ENCODE measurements at places on chromosomes 7 and 10. TPM values are rescaled to one million over a fixed set of nuclear protein-coding genes. Genes with fewer than 3 reads are reported as not detected.

GRCh38 chr7:158237672-158238335, 349.8 kb downstream of the PTPRN2 start:
- DNase-seq, result no peak
- H3K4me1 ChIP-seq, result no peaks in the 10 kb centered on the region
- no peak overlapping the region for H3K4me3 ChIP-seq
- H3K27ac ChIP-seq, result no peak overlapping the region
- H3K27me3 ChIP-seq, result no peaks in the 10 kb centered on the region
- H3K36me3 ChIP-seq, result no peaks in the 10 kb centered on the region

- no peak for DNase-seq
- no peaks in the 10 kb centered on the region for H3K36me3 ChIP-seq
- H3K27ac ChIP-seq, result no peak overlapping the region
- no peaks in the 10 kb centered on the region for H3K4me1 ChIP-seq
These were observed 510.4 kb downstream of the SUGCT start for GRCh38 chr7:40645197-40645596.

- H3K36me3 ChIP-seq, result no peaks in the 10 kb centered on the region
- no peaks in the 10 kb centered on the region for H3K27me3 ChIP-seq
- no peak overlapping the region for H3K4me3 ChIP-seq
- H3K27ac ChIP-seq, result no peak overlapping the region
- H3K4me1 ChIP-seq, result no peaks in the 10 kb centered on the region
- DNase-seq, result no peak
These were observed 11.4 kb downstream of the BLVRA start for GRCh38 chr7:43769791-43770465.

- H3K27ac ChIP-seq, result no peak overlapping the region
- no peak overlapping the region for H3K4me3 ChIP-seq
- no peaks in the 10 kb centered on the region for H3K27me3 ChIP-seq
These were observed 3.1 kb upstream of the GOT1 start for GRCh38 chr10:99433378-99434020.

- H3K27ac ChIP-seq, result no peak overlapping the region
- H3K27me3 ChIP-seq, result no peaks in the 10 kb centered on the region
- no peaks in the 10 kb centered on the region for H3K4me1 ChIP-seq
- H3K36me3 ChIP-seq, result no peaks in the 10 kb centered on the region
These were observed 17.0 kb upstream of the PCBD1 start for GRCh38 chr10:70905071-70906021.

DNA sequence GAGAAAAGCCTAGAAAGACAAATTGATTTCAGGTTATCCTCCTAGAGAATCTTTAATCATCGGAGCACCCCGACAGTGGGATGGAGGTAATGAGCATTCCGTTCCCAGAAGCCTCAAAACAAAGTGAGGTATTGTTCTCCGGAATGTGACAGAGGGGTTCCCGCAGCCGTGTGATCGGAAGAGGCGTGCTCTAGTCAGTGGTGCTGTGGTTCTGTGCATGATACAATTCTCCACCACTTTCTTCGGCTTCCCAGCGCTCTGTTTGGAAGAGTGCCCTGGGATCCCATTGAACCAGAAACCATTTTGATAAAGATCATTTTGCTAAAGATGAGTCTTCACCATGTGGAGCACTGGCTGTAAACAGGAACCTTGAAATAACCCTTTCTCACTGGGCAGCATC, 434.6 kb downstream of the PAXIP1 start:
- no peak overlapping the region for H3K4me3 ChIP-seq
- H3K36me3 ChIP-seq, result no peaks in the 10 kb centered on the region
- no peak overlapping the region for H3K27ac ChIP-seq
- H3K27me3 ChIP-seq, result no peaks in the 10 kb centered on the region
- H3K4me1 ChIP-seq, result no peaks in the 10 kb centered on the region

DNA sequence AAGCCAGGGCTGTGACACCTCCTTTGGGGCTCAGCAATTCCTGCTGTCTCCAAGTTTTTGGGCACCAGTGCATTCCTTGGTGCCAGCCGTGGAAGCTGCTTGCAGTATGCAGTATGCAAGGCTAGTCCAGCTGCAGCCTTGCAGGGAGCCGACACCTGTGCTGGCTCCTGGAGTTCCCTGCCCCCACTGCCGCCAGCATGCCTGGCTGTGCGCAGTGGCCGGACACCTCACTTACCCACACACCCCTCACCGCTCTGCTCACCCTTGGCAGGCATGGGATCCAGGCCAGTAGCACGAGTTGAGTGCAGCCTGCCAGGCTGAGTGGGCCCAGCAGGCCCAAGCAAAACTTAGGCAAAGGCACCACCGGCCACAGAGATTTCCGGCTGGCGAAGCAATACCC, 77.4 kb downstream of the SAMD9 start:
- H3K27me3 ChIP-seq, result peaks cover 5% of the 10 kb centered on the region
- H3K4me3 ChIP-seq, result no peak overlapping the region
- no peak overlapping the region for H3K27ac ChIP-seq

ACTL6B gene
- not detected for total RNA-seq

GRCh38 chr10:58637352-58637751, 124.7 kb downstream of the BICC1 start:
- DNase-seq, result no peak
- H3K4me3 ChIP-seq, result no peak overlapping the region
- no peaks in the 10 kb centered on the region for H3K27me3 ChIP-seq
- H3K27ac ChIP-seq, result no peak overlapping the region
- no peaks in the 10 kb centered on the region for H3K36me3 ChIP-seq
